ENCODE measurements at places on chromosomes 13 and 19.

GRCh38 chr13:112955956-112956355, 13.1 kb upstream of the MCF2L start:
- no peak for DNase-seq

DNA sequence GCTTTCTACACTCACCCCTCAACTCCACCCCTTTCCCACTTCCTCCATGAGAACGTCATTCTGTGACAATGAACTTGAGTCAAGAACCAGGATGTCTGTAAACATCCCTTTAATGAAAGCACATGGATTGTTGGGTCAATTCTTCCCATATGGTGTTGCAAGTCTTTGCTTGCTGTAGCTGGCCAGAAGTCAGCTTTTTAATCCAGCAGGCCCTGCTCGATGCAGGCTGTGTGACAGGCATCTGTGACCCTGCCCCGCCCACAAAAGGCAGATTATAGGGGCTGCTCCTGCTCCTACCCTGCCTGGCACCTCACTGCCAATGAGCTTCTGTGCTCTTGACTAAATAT, 78.0 kb downstream of the STARD13 start:
- no peak for DNase-seq

DNA sequence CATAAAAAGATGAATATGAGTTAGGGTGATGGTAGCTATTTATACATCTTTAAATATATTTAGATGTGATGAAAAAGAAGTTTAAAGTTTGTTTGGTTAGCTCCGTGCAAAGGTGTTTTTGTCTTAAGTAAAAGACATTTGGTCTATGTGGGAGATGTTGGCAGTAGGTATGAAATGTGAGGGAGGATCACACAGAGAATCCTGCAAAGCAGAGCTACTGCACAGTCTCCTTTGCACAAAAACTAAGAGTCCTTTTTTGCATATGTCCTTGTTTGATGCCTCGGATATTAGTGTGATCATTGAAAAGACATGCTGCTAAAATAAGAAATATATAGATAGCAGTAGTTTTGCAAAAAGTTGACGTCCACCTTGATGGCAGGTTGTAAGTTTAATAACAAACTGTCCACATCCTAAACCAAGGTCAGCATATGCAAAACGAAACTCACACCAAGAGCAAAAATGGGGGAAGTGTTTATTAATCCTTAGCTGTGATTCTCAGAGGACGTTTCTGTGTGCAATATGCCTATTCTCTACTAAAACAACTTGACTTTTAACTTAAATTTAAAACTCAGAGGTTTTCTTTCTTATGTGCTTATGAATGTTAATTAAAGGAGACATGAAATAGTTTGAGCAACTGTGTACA, 870.1 kb downstream of the PCDH9 start:
- DNase-seq: no peak

- no peak for DNase-seq
Observed at GRCh38 chr19:52722062-52723003, 12.5 kb downstream of the ZNF611 start.

DNA sequence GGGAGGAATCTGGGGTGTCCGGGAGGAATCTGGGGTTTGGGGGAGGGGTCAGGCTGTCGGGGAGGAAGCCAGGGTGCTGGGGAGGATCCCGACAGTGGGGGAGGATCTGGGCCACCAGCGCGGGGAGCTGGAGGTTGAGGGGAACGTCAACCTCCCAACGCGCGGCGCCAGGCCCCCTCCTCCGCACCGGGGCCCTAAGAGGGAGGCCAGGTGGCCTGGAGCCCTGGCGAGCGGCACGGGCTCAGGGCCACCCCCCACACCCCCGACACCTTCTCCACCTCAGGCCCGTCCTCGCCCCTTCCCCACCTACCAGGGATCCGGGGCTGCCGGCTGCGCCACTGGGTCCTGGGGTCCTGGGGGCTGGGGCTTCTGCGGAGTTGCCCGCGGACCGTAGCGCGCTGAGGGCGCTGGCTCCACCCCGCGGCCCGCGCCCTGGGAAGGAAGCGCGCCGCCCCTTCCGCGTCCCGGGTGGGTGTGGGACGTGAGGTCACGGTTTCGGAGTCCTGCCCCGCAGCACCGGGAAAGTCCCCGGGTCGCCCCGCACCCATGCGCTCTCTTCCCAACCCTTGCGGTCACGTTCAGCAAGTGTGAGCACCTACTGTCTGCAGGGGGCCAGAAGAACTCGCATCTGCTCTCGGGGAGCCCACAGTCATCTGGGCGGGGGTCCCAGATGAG, at the start of gene TICAM1:
Gene TICAM1, minus strand, starts transcription at position 409 of the 675 bp plus-strand sequence. CDS start 13,335 bp downstream, outside the sequence.
- no peak for DNase-seq

DNA sequence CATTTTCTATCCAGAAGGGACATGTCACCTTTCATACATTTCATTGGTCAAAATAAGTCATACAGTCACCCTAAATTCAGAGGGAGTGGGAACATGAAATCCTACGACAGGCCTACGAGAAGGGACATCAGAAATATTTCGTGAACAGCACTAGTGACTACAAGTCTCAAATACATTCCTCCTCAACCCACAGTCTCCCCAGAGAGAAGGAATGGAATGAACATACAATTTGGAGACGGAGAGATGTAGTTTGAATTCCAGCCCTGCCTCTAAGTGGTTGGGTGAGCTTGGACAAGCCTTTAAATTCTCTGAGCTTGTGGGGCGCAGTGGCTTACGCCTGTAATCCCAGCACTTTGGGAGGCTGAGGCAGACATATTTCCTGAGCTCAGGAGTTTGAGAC, 9.9 kb downstream of the SERTM1 start:
- DNase-seq: no peak

- no peak for DNase-seq
Observed at GRCh38 chr19:38763795-38764220, 9.5 kb downstream of the LGALS7 start.

- DNase-seq: no peak
Observed at GRCh38 chr19:3774621-3775373, 2.8 kb upstream of the RAX2 start.

GRCh38 chr13:76735641-76736040, 150.6 kb downstream of the KCTD12 start:
- no peak for DNase-seq

DNA sequence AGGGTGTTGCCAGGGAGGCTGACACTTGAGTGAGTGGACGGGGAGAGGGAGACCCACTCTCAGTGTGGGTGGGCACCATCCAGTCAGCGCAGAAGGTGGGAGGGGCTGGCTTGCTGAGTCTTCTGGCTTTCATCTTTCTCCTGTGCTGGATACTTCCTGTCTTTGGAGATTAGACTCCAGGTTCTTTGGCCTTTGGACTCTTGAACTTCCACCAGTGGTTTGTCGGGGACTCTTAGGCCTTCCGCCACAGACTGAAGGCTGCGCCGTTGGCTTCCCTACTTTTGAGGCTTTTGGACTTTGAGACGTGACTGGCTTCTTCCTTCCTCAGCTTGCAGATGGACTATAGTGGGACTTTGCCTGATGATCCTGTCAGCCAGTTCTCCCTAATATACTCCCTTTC, 4.3 kb upstream of the LENG8 start:
- no peak for DNase-seq

- DNase-seq: no peak
Observed at GRCh38 chr13:101784313-101784712, 331.8 kb downstream of the ITGBL1 start.

DNA sequence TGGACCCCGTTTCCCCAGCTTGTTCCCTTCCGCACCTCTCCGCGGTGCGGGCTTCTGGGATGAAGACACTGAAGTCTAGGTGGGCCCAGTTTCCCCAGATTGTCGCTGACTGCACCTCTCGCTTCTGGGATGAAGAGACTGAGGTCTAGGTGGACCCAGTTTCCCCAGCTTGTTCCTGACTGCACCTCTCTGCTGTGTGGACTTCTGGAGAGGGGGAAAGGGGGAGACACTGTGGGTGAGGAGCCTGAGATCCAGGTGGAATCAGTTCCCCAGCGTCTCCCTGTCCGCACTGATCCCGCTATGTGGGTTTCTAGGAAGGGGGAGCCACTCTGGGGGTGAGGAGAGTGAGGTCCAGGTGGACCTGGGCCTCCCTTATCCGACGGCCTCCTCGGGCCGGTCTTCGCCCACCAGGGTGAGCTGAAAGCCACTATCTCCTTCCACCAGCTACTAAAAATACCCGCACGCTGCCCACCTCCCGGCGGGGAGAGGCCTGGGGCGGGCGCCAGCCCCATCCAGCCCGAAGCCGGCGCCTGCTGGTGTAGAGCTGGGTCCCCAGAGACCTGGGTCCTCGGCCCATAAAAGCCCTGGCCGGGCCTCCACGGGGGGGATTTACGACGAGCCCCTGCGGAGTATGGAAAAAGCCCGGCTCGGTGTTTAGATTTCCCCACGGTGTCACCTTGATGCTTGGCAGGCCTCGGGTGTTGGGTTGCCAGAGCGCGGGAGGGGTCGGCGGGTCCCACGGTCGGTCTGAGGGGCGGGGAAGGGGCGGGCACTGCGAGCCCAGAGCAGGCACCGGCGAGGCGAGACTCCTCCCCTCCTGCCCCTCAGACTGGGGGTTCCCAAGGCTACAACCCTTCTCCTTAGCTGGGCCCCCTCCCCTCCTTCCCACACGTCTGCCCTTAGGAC, 10.6 kb downstream of the FUT6 start:
- peak; percentile 84 for DNase-seq

DNA sequence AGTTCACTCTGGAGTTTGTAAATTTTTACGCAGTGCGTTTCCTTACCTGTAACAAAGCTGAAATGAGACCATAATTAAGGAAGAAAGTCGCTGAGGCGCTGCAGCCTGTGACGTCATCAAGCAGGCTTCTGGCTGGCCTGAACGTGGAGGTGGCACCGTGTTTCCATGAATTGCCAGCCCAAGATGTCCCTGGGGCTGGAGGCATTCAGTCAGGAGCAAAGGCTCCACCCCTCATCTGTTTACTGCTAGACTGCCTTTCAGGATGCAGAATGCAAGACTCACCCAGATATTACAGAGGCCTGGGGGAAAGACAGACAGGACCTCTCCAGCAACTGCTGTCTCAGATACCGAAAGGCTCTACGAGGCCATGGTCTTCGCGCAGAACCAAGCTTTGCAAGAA, 424.6 kb downstream of the TSHZ3 start:
- DNase-seq: no peak

DNA sequence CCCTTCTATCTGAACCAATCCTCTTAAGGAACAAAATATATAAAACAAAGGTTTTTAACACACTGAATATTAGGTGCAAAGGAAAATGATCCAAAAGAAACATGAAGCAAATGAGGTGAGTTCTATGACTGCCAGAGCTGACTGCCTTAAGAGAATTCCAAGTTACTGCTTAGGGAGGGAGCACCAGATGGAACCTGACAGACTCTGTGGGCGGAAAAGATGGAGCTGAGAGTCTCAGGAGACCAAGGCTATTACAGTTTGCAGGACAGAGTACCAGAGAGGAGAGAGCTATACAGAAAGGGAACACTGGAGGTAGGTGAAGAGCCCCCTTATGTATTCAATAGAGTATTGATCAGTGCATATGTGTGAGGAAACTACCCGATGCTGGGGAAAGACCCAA, 87.2 kb downstream of the B3GLCT start:
- DNase-seq: no peak

DNA sequence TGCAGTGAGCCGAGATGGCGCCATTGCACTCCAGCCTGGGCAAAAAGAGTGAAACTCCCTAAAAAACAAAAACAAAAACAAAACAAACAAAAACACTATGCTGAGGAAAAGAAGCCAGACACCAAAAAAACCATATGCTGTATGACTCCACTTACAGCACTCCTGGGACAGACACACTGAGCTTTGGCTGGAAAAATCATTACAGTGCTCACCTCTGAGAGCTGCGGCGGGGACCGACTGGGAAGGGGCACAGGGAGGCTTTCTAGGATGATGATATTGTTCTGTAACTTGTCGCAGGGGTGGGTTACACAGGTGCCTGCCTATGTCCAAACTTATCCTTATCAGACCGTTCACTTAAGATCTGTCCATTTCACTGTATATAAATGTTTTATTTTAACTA, 7.8 kb downstream of the PNMA8A start:
- DNase-seq: no peak

- no peak for DNase-seq
Observed at GRCh38 chr19:18659281-18660050, 22.6 kb downstream of the KLHL26 start.

GRCh38 chr13:45113233-45114224, 6.8 kb upstream of the GTF2F2 start:
- DNase-seq: no peak

DNA sequence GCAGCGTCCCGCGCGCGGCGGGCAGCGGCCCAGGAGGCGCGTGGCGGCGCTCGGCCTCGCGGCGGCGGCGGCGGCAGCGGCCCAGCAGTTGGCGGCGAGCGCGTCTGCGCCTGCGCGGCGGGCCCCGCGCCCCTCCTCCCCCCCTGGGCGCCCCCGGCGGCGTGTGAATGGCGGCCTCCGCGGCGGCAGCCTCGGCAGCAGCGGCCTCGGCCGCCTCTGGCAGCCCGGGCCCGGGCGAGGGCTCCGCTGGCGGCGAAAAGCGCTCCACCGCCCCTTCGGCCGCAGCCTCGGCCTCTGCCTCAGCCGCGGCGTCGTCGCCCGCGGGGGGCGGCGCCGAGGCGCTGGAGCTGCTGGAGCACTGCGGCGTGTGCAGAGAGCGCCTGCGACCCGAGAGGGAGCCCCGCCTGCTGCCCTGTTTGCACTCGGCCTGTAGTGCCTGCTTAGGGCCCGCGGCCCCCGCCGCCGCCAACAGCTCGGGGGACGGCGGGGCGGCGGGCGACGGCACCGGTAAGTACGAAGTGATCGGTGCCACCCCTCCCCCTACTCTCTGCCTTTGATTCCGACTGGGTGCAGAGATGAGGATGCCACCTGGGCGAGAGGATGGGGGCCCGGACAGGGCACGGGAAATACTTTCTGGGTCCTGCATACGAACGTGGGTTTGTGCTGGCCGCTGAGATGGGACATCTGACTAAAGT, 874 bp downstream of the TRIM28 start:
- DNase-seq: no peak

GRCh38 chr19:33186431-33187182, 7.5 kb upstream of the LRP3 start:
- no peak for DNase-seq

DNA sequence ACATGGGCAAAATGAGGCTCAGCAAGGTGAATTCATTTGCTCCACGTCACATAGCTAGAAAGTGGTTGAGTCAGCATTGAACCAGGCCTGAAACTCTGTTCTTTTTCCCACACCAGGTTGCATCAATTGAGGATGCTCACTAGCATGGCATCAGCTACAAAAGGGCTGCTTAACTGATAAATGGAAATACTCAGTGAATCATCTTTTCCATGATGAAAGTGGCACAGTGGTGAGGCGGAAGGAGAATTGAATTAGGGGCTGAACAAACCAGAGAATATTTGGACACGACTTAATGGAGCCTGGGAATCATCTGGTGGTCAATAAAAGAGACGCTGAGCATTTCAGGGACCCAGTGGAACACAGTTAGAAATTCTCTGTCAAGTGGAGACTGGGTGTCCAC, 320.1 kb upstream of the MAB21L1 start:
- no peak for DNase-seq

DNA sequence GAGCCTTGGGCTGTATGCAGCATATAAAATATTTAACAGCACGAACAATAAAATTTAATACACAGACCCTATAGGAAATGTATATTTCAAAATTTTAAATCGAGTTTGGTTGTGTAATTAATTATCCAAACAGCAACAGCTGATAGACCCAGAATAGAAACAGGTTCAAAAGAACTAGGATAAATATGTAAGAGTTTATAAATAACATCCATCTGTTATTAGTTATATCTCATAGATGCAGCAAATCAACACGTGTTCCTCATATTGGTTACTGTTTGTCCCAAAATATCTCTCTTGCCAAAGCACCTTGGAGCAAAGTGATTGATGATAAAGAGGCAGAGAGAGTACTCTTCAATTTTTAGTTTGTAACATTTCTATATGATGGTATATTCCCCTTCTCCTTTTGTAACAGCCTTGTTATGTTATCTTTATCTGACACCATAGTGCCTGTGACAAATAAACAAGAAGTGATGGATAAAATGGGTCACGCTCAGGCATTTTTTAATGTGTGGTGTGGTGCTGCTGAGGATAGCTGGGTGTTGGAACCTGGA, 260.6 kb upstream of the NBEA start:
- no peak for DNase-seq

All from NCI-H1092 (cell line).